ENCODE measurements at places on chromosomes 4 and X.

DNA sequence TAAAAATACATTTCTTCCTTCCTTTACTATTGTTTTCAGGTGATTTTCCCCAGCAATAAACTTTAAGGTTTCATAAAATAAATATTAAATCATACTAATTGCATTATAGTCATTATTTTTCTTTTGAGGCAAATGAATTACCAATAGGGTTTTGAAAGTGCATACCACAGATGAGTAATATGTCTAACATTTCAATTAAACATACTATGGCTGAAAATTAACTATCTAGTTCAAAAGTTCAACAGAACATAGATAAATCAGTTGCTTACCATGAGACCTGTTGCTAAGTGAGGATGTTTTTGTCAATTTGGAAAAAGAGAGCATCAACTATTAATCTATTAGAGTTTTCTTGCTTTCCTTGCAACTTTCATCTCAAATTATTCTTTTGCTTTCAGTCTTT, 35.0 kb downstream of the NPY5R start:
- no peak for DNase-seq

DNA sequence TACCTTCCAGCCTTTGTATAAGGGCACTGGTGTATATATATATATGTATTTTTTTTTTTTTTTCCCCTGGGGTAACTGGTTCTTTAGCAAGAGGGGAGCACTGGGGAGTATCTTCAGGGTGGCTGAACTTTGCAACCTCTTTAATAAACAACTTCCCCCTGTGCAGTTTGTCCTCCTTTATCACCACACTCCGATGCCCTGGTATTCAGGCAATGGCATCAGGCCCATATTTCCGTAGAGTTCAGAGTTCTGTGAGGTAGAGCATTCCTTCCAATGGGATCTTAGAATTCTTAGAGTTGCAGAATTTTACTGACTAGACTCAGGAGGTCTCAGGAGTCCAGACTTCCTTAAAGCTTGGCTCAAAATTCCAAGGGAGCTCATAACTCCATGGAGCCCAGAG, 24.6 kb downstream of the NYX start:
- DNase-seq = no peak

GRCh38 chr4:153206534-153206933, 2.3 kb downstream of the TRIM2 start:
- DNase-seq = no peak

GRCh38 chr4:143626134-143626911, 74.2 kb downstream of the FREM3 start:
- DNase-seq = peak; percentile 73

DNA sequence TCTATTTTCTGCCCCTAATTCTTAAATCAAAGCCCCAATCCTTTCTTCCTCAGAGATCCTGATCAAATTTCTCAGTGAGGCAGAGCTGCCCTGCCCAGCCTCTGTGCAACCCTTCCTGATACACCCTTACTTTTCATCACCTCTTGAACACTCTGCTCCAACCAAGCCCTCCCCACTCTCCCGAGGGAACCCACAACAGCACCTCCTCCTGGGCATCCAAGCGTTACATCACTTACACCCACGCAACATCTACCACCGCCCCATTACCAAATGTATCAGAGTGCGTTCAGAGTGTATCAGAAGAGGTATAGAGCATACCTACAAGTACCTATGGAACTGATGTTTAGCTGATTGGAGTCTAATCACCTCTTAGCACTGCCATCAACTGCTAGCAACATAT, 186.5 kb downstream of the RAP1GDS1 start:
- no peak for DNase-seq

GRCh38 chrX:19063030-19063429, 59.2 kb downstream of the ADGRG2 start:
- DNase-seq = no peak
